Stimulated activated CD4-positive, alpha-beta T cell treated with anti-CD3 and anti-CD28 coated beads, TNF-alpha, amount 100 ng/mL, for 4 hours (primary cell): ENCODE measurements at places on chromosomes 13 and 19.

DNA sequence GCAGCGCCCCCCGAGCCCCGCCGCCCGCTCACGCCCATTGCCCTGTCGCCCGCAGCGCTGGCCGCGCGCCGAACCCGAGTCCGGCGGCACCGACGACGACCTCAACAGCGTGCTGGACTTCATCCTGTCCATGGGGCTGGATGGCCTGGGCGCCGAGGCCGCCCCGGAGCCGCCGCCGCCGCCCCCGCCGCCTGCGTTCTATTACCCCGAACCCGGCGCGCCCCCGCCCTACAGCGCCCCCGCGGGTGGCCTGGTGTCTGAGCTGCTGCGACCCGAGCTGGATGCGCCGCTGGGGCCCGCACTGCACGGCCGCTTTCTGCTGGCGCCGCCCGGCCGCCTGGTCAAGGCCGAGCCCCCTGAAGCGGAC is 518 bp downstream of the KLF2 start:
- no peak for DNase-seq

DNA sequence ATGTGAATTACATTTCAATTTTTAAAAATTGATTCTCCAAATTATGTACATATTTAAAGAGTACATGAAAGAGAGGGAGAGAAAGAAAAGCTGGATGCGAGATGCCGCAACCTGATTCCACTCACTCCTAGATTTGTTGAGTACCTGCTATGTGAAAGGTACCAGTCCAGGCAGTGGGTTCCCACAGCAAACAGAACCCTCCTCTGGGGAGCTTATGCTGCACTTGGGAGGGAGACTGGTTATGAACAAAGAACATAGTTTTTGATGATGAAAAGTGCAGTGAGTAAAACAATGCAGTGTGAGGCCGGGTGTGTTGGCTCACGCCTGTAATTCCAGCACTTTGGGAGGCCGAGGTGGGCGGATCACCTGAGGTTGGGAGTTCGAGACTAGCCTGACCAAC is 43.4 kb downstream of the ACTN4 start:
- DNase-seq, result no peak

DNA sequence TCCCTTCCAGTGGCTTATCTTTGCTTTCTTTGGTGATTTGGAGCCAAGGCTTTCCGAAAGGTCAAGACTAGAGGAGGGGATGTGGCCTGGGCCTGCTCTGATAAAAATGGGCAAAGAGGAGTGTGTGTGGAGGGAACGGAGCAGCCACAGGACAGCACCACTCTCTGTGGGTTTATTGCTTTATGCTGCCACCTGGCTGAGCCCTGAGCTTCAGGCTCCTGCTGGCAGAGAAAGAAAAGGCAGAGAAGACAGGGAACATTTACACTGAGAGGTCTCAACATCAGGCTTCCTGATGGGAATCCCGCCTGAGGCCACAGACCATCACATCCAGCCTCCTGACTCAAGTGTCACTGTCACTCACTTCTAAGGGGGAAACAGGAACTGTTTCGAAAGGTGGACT is 9.2 kb upstream of the GSX1 start:
- no peak for DNase-seq

- no peak for DNase-seq
Measured at GRCh38 chr13:23794267-23795161, 94.7 kb downstream of the MIPEP start.

- no peak for DNase-seq
Measured at GRCh38 chr19:48751845-48752495, 471 bp downstream of the FUT1 start.

- DNase-seq, result no peak
Measured at GRCh38 chr13:99220199-99220935, 19.7 kb downstream of the UBAC2 start.

GRCh38 chr13:112838842-112839117 is 130.2 kb upstream of the MCF2L start:
- no peak for DNase-seq

- no peak for DNase-seq
Measured at GRCh38 chr13:35449821-35450220, 26.7 kb downstream of the MAB21L1 start.

GRCh38 chr19:46967578-46968032 is 52.0 kb upstream of the NPAS1 start:
- no peak for DNase-seq

GRCh38 chr13:99642006-99642405 is 140.7 kb downstream of the TM9SF2 start:
- no peak for DNase-seq
